ENCODE measurements at places on chromosomes 3 and 15.

- DNase-seq, result no peak
These were observed 163.9 kb downstream of the SMAD6 start for GRCh38 chr15:66865622-66866611.

GRCh38 chr3:36965440-36965839 is 20.6 kb upstream of the TRANK1 start:
- no peak for DNase-seq

DNA sequence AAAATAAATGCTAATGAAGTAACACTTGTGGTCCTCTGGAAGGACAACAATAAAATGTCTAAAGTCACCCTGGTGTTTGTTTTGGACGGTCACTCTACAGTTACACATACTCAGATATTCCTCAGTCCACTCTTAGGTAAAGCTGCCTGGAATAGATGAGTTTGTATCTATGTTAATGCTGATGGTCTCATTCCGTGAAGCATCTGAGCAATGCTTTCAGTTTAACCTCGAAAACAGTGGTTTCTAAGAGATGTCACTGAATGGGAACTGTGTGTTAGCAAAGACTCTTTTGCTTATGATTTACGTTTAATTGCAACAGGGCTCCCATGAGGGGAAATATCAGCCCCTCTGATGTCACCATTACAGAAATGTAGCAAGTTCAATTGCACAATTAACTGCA is 49.1 kb downstream of the FBN1 start:
- DNase-seq, result no peak

DNA sequence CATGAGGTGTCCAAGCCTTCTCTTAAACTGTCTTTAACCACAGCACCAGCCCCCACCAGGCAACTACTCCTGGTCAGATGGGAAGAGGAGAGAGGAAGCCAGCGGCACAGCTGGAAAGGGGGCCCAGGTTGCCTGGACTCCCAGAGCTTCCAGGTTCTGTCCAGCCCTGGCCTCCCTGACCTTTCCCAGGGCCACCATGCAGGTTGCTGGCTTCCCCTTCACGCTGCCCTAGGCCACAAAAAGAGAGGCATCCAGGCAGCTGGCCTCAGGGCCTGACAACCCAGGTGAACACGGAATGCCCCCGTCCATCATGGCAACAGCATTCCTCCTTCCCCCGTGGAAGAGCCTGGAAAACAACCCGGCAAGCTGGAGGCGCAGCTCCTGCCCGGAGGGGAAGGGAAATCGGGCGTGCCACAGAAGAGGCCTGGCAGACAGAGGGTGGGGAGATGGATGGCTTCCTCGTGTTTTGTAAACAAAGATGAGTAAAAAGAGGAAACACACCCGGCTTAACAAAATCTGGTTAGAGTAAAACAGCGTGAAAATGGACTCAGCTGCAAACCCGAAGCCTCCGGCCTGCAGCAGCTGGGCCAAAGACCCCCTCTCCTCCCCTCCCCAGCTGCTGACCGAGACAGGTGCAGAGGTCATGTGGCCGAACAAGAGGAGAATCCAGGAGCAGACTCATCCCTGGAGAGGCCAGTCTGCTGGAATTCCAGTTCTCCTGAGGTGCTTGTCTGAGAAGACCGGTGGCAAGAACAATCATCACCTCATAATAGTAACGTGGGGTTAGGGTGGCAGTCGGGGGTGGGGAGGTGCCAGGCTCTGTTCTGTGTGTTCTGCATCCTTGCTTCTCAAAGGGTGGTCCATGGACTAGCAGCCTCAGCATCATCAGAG is 15.5 kb downstream of the BMF start:
- DNase-seq, result peak; percentile 25

DNA sequence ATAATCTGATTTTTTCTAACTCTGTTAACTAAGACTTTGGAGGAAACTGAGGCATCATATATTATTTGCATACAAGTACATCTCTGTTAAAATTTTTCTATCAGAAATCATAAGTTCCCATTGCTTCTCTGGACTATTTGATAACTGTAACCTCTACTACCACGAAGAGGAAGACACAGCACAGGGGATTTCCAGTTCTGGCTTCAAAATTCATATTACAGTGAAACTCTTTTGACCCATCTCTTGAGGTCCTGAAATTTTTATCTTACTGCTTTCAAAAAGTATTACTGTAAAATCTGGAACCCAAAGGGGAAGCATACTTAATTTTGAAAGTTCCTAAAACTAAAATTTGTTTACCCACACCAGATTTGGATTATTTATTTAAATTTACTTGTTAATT is 4.2 kb downstream of the PLSCR1 start:
- no peak for DNase-seq

- no peak for DNase-seq
These were observed 65.5 kb downstream of the BBX start for GRCh38 chr3:107588217-107588616.

- DNase-seq, result no peak
These were observed 19.4 kb upstream of the IL20RB start for GRCh38 chr3:136938334-136938733.

DNA sequence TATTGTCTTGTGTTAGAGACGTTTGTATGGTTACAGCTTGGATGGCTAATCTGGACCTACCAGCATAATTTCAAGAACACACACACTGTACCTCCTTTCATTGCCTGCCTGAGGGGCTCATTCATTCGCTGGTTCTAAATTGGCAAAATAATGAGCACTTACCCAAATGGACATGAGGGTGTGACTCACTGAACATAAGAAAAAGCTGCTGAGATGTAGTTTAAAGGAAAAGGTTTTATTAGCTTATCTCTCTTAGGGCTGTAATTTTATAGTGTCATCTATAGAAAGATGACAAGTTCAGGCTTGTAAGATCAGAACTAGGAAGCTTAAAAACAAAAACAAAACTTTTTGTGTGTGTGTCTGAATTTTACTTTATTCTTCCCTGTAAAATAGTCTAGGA is 120.7 kb upstream of the WNT7A start:
- no peak for DNase-seq

DNA sequence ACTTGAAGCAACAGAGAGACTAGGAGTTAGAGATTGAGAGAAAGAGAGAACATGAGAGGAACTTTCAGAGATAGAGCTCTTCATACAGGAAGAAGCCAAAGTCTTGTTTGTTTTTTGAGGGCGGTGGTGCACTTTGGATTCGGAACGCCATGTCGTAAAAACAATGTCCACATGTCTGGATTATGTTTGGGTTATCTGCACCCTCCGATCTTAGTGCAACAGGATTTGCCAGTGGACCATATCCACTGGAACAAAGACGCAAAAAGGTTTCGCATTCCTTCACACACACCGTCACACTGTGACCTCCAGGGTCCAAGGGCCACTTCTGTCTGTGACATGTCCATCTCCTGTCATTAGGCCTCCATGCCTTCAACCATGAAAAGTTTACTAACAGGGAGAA is 141.8 kb upstream of the ATP11B start:
- no peak for DNase-seq

- DNase-seq, result no peak
These were observed 450.1 kb upstream of the CFAP20DC start for GRCh38 chr3:59499954-59500353.

GRCh38 chr15:48695088-48695826 is 49.7 kb upstream of the FBN1 start:
- no peak for DNase-seq

DNA sequence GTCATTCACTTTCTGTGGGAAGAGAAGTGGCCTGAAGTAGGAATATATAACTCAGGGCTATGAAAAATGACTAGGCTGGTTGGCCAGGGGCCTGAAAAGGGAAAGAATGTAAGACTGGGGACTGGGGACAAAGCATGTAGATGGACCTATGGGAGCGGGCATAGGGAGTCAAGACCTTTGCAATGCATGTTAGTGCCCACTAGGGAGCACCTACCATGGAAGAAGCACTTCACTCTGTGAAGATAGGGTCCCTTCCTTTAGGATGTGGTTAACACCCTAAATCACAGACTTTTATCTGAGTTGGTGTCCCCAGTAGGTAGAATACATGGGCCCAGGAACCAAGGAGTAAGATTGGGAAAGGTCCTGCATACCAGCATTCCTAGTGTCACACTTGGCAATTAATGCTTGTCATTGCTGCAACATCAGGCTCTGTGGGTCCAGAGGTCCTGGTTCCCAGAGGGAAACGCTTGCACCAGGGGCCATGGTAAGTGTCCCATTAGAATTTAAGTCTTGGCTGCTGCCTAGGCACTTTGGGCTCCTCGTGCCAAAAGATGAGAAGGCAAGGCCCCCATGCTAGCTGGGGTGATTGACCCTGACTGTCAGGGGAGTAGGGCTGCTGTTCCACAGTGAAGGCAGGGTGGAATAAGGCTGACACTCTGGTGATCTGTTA is 79.6 kb downstream of the CRYGS start:
- DNase-seq, result no peak

DNA sequence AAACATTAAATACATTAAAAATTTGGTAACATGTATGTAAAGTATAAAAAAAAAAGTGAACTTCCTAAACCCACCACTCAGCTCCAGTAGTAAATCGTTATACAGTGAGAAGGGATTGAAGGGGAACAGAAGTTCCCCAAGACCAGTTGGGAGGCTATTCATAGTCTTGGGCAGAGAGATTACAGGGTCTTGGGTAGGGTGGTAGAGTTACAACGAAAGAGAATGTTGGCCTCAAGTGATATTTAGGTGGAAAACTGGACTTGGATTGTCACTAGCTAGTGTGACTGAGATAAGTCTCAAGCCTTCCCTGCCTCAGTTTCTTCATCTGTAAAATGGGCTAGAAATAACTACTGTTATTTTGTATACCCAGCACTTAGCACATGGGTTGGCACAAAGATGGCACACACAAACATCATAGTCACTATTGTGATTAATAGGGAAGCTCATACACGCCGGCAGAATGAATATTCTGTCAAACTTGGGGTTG is 431 bp upstream of the YEATS2 start:
- no peak for DNase-seq

DNA sequence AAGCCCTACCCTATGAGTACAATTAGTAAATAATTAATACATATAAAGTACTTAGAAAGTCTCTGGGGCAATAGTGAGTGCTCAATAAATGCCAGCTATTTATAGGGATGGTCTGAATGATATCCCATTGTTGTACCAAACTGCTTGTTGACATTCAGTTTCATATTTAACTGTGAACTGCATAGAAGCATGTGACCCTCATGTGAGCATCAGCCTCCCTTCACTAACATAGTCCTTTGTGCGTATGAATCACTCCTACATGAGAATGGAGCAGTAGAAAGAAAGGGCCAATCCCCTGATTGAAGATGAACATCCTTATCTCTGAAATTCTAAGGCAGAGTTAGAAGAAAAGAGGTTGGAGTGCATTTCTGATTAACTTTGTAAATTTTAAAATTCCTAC is 68.7 kb upstream of the ATP10A start:
- DNase-seq, result no peak

GRCh38 chr15:75179746-75180140 is 21.9 kb upstream of the C15orf39 start:
- no peak for DNase-seq

DNA sequence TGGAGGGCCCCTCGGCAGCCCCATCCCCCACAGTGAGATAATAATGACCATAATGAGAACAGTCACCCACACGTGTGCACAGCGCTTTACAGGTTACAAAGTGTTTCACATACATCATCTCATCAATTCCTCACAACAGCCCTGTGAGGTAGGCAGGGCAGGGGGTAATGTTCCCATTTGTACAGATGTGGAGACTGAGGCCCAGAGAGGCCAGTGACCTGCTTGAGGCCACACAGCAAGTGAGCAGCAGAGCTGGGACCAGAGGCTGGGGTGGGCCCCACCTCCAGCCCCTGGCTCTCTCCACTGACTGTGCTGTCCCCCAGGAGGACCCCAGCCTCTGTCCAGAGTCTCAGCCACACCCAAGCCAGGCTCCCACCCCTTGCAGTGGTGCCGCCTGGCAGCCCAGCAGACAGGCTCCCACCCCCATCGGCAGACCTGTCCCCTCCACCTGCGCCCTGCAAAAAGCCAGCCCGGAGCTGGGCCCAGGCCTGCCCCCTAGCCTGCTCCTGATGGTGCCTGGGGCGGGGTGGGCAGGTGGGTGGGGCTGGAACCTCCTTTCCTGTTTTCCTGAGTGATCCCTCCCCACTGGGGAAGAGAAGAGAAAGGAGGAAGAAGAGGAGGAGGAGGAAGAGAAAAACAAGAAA is 19.6 kb downstream of the LINGO1 start:
- DNase-seq, result no peak
